ENCODE measurements at places on chromosomes 12 and 14. TPM values are rescaled to one million over a fixed set of nuclear protein-coding genes. Genes with fewer than 3 reads are reported as not detected.

The SLC25A47 gene
- not detected for total RNA-seq

DNA sequence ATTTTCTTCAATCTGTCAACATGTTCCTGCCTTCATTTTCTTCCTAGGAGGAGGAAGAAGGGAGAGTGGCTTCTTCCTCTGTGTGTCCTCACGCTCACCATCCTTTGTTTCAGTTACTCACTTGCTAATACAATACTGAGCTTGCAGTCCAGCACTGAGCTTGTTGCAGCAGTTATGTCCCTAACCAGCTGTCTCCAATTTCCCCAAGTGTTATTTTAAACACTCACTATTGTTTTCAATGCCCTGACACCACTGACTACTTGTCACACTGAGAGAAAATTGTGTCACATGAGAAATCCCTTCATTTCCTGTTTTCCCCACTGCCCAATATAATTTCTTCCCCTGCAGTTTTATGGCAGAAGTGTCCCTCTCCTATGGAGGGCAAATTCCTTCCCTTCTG lies 53.4 kb downstream of the HSD17B6 start:
- no peaks in the 10 kb centered on the region for H3K36me3 ChIP-seq
- no peaks in the 10 kb centered on the region for H3K4me1 ChIP-seq
- no peaks in the 10 kb centered on the region for H3K27me3 ChIP-seq
- H3K4me3 ChIP-seq = no peak overlapping the region
- no peak overlapping the region for H3K27ac ChIP-seq

- H3K4me3 ChIP-seq = no peak overlapping the region
- no peaks in the 10 kb centered on the region for H3K36me3 ChIP-seq
- DNase-seq = no peak
- peak overlapping the region; percentile 34 for H3K27ac ChIP-seq
- H3K4me1 ChIP-seq = peaks cover 83% of the 10 kb centered on the region
These were observed 185.1 kb upstream of the C14orf180 start for GRCh38 chr14:104394409-104394851.

GRCh38 chr12:90067791-90068190 lies 359.2 kb upstream of the ATP2B1 start:
- DNase-seq = no peak
- no peak overlapping the region for H3K4me3 ChIP-seq
- no peaks in the 10 kb centered on the region for H3K27me3 ChIP-seq
- H3K4me1 ChIP-seq = no peaks in the 10 kb centered on the region

The SELPLG gene
- total RNA-seq = 176 TPM
